ENCODE measurements at places on chromosomes 13 and 19.
A peak's percentile ranks its signal among the peaks of the same experiment; 100 is the strongest.

DNA sequence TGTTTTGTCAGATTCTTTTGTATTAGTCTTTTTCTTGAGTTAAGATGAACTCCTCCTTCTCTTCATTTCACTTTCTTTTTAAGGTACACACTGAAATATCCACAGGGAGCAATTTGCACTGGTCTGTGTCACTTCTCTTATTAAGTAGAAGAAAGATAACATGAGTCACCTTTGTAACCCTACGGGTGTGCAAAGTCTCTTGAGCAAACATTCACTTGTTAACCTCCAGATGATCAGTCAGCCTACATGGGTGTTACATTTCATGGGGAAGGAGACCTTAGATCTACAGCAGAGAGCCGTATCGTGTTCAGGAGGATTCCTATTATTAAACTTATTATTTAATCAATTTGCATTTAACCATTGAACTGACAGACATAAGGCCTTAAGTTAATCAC, 5.1 kb downstream of the ZNF507 start:
- DNase-seq, result no peak

GRCh38 chr13:51714663-51715168, 89.2 kb downstream of the DHRS12 start:
- DNase-seq, result no peak

GRCh38 chr13:113224486-113224885, 15.1 kb downstream of the CUL4A start:
- no peak for DNase-seq

DNA sequence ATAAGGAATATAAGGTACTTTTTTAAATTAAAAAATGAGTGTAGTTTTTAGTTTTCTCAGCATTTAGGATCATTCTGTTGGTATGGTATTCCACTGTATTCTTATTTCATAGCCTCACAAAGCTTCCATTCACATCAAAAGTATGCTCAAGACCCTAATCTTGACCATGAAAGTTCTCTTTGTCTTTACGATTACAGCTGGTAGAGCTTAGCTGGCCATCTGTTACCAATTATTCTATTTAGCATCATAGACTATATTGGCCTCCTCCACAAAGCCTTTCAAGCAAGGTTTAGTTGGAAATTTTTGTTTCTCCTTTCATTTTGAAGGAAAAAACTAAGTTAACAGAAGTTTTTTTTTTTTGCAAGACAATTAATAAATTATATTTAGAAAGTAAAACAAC, 245.1 kb downstream of the KCTD12 start:
- DNase-seq, result no peak

DNA sequence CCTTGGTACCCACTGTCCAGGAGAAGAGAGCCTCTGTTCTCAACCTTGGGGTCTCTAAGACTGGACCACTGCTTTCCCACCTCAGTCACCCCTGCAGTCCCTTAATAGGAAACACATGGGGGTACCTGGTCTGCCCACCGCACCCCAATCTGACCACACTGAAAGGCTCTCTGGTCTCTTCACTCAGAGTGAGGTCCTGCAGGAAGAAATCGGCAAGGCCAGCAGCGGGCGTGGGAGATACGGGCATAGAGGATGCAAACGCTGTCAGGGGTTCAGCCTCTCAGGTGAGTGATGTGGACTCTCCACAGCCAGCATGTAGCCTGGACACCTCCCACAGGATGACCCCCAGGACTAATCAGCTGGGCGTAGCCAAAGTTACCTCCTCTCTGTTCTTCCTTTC, 3.5 kb downstream of the SIGLEC9 start:
- no peak for DNase-seq

- no peak for DNase-seq
These were observed 67.1 kb downstream of the KDM4B start for GRCh38 chr19:5035793-5036697.

- peak; percentile 41 for DNase-seq
These were observed at the start of gene NKG7 for GRCh38 chr19:51372649-51373504. Gene NKG7 (minus strand): TSS chr19:51372654. CDS start chr19:51372535, 119 bp downstream.

GRCh38 chr13:77579959-77580358, 44.5 kb downstream of the SCEL start:
- no peak for DNase-seq

- no peak for DNase-seq
These were observed 24.7 kb upstream of the MATK start for GRCh38 chr19:3810708-3811355.

DNA sequence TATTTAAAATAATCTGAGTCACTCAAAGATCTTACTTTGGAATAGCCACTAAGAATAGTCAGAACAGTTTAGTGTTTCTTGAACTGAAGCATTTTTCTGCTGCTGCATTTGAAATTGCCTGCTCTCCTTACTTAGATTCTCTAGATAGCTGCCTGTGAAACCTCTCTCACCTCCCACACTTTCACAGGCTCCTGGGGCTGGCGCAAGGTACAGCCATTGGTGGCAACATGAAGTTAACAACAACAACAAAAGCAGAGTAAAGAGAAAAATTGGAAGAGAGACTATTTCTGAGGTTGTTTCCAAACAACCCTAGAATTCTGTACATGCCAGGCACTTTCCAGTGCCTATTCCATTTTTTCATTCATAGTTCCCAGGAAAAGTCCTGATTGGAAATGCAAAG, 25.3 kb downstream of the SLITRK5 start:
- DNase-seq, result no peak

DNA sequence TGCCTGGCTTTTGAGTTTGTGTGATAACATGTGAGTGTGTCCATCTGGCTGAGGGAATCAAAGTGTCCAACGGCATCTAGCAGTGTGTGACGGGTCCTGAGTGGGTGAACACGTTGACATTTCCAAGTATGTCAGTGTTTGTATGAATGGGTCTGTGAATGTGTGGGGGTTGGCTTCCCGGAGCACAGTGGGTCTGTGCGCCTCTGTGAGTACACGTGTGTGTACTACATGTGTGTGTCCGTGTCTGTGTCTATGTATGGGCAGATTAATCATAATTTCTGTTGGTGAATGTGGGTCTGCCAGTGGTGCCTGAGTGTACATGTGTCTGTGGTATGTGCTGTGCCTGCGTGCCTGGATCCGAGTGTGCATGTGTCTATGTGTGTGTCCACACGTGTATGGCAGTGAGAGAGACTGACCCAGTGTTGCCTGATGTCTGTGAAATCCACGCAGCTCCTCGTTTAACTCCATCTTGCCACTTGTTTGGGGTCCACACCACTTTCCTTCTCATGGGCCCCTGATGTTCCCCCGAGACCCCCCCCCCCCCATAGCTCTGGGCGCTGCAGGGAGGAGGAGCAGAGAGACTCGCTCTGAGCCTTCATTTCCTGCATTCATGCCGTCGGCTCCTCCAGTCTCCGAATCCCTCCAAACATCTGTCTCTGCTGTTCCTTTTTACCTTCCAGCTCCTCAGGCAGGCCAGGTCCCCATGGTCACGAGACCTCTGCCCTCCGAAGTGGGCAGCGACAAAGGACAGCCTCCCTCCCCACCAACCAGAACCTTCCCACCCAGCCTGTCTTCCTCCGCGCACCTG, 5.3 kb downstream of the CCDC8 start:
- no peak for DNase-seq

GRCh38 chr19:10544753-10545251, 1.1 kb downstream of the ATG4D start:
- no peak for DNase-seq

DNA sequence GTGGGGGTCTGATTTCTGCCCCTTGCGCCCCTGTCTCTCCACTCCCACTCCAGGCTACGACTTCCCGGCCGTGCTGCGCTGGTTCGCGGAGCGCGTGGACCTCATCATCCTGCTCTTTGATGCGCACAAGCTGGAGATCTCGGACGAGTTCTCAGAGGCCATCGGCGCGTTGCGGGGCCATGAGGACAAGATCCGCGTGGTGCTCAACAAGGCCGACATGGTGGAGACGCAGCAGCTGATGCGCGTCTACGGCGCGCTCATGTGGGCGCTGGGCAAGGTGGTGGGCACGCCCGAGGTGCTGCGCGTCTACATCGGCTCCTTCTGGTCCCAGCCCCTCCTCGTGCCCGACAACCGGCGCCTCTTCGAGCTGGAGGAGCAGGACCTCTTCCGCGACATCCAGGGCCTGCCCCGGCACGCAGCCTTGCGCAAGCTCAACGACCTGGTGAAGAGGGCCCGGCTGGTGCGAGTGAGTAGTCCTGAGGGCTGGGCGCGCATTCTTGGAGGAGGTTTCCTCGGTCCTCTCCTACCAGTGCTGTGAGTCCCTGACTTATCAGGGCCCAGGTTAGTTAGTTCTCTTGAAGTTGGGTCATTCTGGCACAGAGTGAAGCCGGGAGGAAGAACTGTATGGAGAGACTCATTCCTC, 12.7 kb downstream of the EHD2 start:
- no peak for DNase-seq

DNA sequence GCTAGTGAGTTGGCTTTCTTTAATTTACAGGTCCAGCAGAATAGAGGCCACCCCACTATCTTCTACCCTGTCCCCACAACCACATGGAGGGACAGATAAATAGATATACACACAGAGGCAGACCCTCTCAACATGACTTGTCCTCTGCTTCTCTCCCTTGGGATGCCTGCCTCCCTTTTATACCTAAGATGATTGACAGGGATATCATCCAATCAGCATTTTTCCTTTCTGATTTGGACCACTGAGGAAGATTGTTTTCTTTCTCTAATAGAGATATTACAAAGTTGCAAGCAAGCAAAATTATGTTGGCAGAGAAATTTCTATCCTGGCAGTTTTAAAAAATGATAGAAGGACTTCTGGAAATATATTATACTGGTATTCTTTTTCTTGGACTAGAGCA, 35.8 kb downstream of the STOML3 start:
- no peak for DNase-seq

DNA sequence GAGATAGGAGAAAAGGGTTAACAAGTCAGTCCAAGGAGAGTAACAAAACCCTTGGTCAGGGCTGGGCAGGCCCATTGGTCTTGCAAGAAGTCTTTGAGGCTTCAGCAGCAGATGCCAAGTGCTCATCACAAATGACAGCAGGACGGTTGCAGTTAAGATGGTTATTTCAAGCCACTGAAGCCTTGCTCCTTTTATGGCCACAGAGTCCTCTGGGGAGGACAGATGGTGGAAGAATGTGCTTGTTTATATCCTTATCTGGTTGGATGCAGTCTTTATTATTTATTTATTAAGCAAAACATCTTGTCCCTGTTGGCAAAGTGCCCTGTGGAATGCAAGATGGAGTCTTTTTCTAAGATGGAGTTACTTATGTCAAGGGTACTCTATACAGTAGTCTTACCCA, 19.2 kb upstream of the ZNF331 start:
- DNase-seq, result no peak

DNA sequence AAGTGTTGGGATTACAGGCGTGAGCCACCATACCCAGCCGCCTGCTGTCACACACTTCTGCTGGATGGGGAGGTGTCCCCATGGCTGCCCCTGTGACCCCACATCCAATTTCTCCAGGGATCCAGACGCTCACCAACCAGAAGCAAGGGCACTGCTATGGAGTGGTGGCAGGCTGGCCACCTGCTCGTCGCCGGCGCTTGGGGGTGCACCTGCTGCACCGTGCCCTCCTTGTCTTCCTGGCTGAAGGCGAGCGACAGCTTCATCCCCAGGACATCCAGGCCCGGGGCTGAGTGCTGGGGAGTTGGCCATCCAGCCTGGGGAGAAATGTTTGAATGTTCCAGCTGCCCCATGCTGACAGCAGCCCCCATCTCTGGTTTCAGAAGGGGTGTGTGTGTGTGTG, 4.6 kb downstream of the ANKLE1 start:
- no peak for DNase-seq

GRCh38 chr13:106432636-106433035, 102.8 kb downstream of the EFNB2 start:
- DNase-seq, result no peak

DNA sequence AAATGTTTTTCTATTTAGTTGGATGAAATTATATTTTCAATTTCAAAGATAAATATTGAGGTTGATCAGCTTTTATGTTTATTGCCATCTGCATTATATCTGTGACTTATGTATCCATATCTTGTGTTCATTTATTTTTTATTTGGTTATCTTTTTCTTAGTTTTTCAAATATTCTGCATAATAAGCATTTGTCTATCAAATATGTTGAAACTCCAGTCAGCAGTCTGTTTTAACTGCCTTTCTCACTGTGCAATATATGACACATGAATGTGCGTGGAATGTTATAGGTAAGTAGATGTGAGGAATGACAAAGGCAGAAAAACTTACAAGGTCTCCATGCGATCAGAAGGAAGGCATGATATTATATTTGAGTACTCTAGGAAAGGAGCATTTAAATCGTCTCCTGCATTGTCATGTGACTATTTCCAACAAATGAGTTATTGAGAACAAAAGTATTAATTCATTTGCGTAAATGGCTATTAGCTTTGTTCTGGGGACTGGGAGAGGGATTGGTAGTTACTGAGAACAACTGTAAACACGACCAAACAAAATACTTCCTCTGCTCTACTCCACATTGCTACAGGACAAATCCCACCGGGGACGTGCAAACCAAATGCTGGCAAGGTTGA, 318.1 kb downstream of the GPC5 start:
- no peak for DNase-seq

DNA sequence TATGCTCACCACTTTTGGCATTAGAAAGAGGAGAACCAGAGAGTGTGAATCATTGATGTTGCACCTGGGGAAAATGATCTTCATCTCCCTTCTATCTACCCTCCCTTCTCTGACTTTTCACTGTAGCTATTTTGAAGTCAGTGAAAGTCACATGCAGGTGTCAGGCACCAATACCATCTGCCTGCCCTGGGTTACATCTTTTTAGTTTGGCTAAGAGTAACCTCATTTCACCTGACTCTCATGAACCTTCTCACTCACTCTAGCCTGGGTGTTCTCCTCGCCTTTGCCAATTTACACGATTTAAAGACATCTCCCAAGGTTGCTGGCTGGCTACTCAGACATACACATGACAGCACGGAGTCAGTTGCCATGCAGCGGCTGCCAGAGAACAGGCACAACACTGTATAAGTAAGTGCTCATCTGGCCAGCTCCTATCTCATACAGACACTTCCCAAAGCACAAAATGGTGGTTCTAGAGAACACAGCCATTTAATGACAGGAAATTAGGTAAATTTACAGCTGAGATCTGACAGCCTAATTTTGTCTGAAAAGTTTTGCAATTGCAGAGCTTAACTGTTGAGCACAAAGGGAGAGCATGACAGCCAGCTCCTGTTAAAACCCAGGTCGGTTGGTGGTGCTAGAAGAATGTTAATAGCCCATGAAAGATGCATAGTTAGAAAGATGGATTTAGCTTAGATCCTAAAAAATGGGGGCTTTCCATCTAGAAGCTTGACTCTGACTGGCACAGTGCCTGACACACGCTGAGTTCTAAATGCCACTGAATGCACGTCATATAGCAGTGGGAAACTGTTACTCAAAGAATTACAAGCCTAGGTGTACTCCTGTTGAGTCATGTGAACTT, 32.5 kb downstream of the LCP1 start:
- no peak for DNase-seq

DNA sequence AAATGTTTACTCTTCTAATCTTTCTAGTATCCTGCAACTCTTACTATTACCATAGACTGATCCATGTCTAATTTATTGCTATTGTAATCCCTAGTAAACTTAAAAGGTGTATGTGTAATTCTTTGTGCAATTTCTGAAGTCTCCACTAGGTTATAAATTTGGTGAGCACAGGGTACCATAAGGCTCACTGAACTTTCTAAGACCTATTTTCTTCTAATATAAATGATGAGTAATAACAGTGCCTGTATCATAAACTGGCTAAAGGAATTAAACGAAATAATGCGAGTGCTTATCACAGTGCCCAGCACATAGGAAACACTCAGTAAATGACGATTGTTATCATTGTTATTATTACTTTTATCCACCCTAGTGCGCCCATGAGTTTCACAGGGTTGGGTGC, 119.1 kb downstream of the KLF12 start:
- DNase-seq, result no peak

Measured in stimulated activated CD4-positive, alpha-beta T cell treated with anti-CD3 and anti-CD28 coated beads, Interleukin-1b, Interleukin-23, amount 100 ng/mL, for 1 hour (primary cell).